Pancreas (tissue), 10 donors: ENCODE measurements at places on chromosomes 4 and X. TPM values are rescaled to one million over a fixed set of nuclear protein-coding genes. Genes with fewer than 3 reads are reported as not detected.

DNA sequence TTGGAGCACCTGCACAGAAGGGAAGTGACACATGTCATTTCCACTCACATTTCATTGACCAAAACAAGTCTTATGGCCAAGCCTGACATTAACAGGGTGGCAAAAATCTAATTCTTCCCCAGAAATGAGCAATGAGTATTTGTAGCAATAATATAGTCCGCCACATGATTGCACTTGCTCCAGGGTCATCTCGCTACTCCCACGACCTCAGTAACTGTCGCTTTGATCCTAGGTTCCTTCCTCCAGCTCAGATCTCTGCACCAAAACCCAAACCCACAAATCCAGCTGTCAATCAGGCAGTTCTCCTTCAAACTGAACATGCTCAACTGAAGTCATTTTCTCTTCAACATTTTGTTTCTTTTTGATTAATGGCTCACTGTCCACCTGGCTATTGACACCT, 25.2 kb upstream of the PTTG2 start:
- no peak overlapping the region for H3K27ac ChIP-seq
- no peaks in the 10 kb centered on the region for H3K4me1 ChIP-seq
- no peak for DNase-seq
- no peaks in the 10 kb centered on the region for H3K36me3 ChIP-seq
- H3K27me3 ChIP-seq, result no peaks in the 10 kb centered on the region

CXorf49B gene
- not detected for total RNA-seq

VGLL1 gene
- 2.7 TPM for total RNA-seq

GRCh38 chr4:17142232-17142711, 243.8 kb upstream of the LDB2 start:
- H3K36me3 ChIP-seq, result no peaks in the 10 kb centered on the region
- no peak for DNase-seq
- no peak overlapping the region for H3K27ac ChIP-seq
- no peaks in the 10 kb centered on the region for H3K27me3 ChIP-seq
- H3K4me3 ChIP-seq, result no peak overlapping the region

DNA sequence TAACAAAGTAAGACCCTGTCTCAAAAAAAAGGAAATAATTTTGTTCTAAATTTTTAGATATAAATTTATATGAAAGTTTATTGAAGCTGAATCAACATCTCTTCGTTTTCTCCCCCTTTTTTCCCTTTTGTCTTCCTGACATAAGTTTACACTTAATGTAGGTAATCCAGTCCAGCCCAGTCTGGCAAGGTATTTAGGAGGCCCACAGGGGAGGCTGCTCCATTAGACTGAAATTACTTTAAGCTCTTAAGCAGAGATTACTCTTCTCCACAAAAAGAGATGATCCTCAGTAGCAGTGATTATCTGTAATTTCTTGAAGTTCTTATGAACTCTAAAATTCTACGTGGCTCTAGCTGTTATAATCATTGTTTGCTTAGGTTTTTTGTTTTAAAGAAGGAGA, 46.0 kb downstream of the ANXA5 start:
- H3K27me3 ChIP-seq, result no peaks in the 10 kb centered on the region
- no peak for DNase-seq
- H3K27ac ChIP-seq, result no peak overlapping the region
- no peak overlapping the region for H3K4me3 ChIP-seq
- H3K36me3 ChIP-seq, result no peaks in the 10 kb centered on the region
- H3K4me1 ChIP-seq, result no peaks in the 10 kb centered on the region

DDX53 gene
- not detected for total RNA-seq

GRCh38 chr4:136390824-136391223, 1141.5 kb downstream of the PCDH18 start:
- H3K4me3 ChIP-seq, result no peak overlapping the region
- H3K36me3 ChIP-seq, result no peaks in the 10 kb centered on the region
- H3K27me3 ChIP-seq, result no peaks in the 10 kb centered on the region
- no peak for DNase-seq
- no peak overlapping the region for H3K27ac ChIP-seq

GRCh38 chrX:110836451-110836850, 40.8 kb upstream of the CHRDL1 start:
- H3K27ac ChIP-seq, result no peak overlapping the region
- no peak for DNase-seq
- peaks cover 3% of the 10 kb centered on the region for H3K27me3 ChIP-seq
- H3K4me1 ChIP-seq, result no peaks in the 10 kb centered on the region

SLC9A7 gene
- 6.8 TPM for total RNA-seq

PASD1 gene
- not detected for total RNA-seq

WDR44 gene
- 8.9 TPM for total RNA-seq

GYPB gene
- total RNA-seq, result not detected

GRCh38 chr4:44522761-44523445, 74.3 kb upstream of the KCTD8 start:
- H3K27ac ChIP-seq, result no peak overlapping the region
- DNase-seq, result no peak
- no peak overlapping the region for H3K4me3 ChIP-seq
- H3K4me1 ChIP-seq, result no peaks in the 10 kb centered on the region
- H3K36me3 ChIP-seq, result no peaks in the 10 kb centered on the region

AMBN gene
- not detected for total RNA-seq

- H3K4me1 ChIP-seq, result no peaks in the 10 kb centered on the region
- H3K27me3 ChIP-seq, result no peaks in the 10 kb centered on the region
- H3K4me3 ChIP-seq, result no peak overlapping the region
- no peak overlapping the region for H3K27ac ChIP-seq
- no peaks in the 10 kb centered on the region for H3K36me3 ChIP-seq
Observed at GRCh38 chr4:144594471-144594986, 51.4 kb upstream of the HHIP start.

DNA sequence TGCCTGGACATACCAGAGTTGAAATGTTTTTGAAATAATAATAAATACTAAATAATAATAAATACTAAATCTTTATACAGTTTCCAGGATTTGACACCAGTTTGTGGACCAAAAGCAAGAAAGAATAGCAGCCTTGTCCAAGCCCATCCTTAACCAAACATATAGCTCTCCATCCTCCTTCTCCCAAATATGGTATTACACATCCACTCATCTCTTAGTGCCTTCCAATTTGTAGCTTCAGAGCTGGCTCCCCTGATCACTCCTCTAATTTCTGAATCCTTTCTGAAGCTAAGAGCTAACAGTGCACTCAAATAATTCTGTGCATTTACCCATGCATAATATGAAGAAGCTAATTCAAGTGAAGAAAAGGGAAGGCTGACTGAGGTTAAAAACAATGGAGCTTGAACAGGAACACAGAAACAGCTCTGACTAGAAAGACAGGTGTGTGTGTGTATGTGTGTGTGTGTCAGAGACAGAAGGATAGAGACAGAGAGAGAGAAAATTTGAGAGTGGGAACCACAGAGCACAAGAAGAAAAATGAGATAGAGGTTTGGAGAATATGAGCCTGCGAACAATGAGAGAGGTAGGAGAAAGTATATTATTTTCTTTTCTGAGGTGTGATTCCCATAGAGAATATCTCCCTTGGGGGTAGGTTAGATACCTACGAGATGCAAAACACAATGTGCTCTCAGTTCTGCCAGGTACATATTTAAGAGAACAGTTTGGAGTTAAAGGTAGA, 123.5 kb downstream of the CAMK2D start:
- no peak overlapping the region for H3K4me3 ChIP-seq
- H3K27me3 ChIP-seq, result no peaks in the 10 kb centered on the region
- no peaks in the 10 kb centered on the region for H3K36me3 ChIP-seq

GLOD5 gene
- total RNA-seq, result not detected

IDH3G gene
- total RNA-seq, result 29.9 TPM
